ENCODE measurements at places on chromosomes 7 and 10.

- DNase-seq: no peak
Measured at GRCh38 chr10:33010132-33011037, 52.4 kb upstream of the ITGB1 start.

- DNase-seq: no peak
Measured at GRCh38 chr7:142916508-142916907, 17.0 kb downstream of the TRPV5 start.

- no peak for DNase-seq
Measured at GRCh38 chr10:116147147-116147905, 125.7 kb downstream of the GFRA1 start.

- no peak for DNase-seq
Measured at GRCh38 chr7:98705626-98706025, 88.5 kb downstream of the NPTX2 start.

DNA sequence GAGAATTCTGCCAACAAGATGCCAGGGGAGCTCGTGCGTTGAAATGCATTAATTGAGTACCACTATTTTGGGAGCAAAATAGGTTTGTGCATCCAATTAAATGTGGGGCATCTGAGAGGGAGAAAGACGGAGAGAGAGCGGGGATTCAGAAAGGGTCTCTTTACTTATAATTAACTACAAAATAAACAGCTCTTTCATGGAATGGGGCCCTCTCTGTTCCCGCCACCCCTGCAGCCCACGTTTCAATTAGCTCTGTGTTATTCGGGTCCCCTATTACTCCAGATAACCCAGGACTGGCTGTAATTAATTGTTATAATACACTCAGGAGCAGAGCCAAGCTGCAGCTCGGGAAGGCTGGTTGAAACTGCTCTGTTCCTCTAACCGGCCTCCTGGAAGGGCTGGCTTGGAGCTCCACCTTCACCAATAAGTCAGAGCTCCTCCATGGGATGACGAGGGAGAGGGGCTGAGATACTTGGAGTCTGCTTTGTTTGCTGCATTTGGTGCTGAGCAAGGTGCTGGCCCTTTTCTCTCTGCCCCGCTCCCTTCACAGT is 67.8 kb downstream of the CARD11 start:
- DNase-seq: no peak

- no peak for DNase-seq
Measured at GRCh38 chr7:29879609-29880008, 73.3 kb downstream of the WIPF3 start.

GRCh38 chr10:1652151-1652550 is 85.2 kb downstream of the ADARB2 start:
- DNase-seq: no peak

DNA sequence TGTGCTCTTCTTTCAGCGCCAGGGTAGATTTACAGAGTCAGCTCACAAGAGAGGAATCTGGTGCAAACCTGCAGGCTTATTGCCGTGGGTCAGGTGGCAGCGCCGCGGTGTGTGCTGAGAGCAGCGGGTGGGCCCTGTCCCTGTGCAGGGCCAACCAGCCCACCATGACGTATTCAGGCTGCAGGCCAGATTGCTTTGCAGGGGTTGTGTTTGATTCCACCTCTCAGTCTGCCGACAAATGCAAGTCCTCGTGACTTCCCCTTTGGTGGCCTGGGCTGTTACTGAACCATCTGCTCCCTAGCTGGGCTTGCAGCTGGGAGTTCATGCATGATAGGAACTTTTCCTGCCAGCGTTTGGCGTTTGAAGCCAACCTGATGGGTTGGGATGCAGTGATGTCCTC is 66.7 kb upstream of the LEP start:
- no peak for DNase-seq

- no peak for DNase-seq
Measured at GRCh38 chr7:24700521-24701260, 56.6 kb downstream of the GSDME start.

DNA sequence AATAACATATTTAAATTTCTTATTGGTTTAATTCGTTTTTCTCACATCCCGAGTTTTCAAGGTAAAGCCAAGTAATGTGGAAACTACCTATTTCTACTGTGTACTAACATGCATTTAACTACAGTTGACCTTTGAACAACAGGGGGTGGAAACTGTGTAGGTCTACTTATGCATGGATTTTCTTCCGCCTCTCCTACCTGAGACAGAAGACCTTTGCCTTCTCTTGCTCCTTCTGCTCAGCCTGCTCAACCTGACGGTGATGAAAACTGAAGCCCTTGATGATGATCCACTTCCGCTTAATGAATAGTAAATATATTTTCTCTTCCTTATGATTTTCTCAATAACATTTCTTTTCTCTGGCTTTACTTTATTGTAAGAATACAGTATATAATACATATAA is 18.5 kb downstream of the MEOX2 start:
- no peak for DNase-seq

DNA sequence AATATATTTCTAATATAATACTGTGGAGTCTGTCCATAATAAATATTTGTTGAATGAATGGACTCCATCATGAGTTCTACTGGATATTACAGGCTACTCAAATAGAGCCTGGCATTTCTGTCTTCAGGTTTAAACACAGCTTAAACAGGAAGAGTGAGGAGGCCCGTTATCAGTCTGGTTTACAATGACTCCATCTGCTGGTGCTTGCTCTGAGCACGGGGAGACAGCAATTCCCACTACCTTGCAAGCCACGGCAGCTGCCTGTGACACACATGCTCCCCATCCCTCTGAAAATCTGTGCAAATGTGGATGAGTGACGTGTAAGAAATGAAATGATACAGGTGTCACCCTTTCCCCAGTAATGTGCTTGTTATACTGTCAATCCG is 293.5 kb upstream of the IMMP2L start:
- DNase-seq: no peak

DNA sequence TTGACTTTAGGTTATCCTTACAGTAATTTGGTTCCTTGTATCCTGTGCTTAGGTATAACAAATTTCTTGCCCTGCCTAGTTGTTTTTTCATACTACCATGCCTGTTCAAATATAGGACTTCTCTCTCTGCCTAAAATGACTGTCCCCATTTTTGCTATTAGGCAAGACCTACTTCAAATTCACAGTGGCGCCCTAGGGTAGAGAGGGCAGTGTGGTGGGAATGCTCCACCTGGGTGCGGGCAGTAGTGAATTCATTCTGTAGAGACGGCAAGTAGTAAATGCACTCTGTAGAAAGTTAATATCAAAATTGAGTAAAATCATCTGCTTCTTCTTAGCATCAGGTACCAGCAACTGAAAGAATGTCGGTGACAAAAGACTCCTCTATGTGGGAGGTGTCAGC is 120.4 kb upstream of the RHOBTB1 start:
- no peak for DNase-seq

DNA sequence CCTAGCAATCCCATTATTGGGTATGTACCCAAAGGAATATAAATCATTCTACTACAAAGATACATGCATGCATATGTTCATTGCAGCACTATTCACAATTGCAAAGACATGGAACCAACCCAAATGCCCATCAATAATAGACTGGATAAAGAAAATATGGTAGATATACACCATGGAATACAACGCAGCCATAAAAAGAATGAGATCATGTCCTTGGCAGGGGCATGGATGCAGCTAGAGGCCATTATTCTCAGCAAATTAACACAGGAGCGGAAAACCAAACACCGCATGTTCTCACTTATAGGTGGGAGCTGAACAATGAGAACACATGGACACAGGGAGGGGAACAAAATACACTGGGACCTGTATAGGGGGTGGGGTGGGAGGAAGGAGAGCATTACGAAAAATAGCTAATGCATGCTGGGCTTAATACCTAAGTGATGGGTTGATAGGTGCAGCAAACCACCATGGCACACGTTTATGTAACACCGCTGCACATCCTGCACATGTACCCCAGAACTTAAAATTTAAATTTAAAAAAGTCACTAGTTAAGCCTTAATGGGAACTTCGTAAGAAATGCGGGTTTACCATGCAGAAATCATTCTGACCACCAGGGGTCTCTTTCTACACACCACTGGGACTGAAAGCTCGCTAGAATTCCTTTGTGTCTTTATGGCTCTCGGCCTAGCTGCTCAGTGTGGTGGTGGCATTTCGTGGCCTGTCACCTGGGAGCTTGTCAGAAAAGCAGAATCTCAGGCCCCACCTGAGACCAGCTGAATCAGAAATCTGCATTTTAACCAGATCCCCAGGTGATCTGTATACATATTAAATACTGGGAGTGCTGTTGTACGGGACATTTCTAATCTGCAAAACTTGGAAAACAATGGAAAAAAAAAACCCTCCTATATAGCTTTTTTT is 9.5 kb downstream of the ANKRD1 start:
- DNase-seq: peak; percentile 72

DNA sequence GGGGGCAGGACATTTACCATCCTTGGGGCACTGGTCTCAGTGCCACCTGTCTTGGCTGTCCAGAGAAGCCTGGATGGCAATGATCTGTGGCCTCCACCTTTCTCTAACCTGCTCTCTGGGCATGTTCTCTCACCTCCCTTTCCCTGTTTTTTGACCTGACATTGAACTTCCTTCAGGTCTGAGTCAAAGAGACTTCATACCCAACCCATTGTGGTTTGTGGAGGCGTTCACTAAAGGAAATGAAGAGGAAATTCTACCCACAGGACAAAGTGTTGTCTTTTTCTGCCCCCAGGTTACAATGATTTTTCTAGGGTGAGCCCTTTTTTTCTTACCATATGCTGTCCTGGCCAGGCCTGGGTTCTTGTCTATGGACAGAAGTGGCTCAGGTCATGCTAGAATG is 76.6 kb downstream of the CYP26A1 start:
- no peak for DNase-seq

DNA sequence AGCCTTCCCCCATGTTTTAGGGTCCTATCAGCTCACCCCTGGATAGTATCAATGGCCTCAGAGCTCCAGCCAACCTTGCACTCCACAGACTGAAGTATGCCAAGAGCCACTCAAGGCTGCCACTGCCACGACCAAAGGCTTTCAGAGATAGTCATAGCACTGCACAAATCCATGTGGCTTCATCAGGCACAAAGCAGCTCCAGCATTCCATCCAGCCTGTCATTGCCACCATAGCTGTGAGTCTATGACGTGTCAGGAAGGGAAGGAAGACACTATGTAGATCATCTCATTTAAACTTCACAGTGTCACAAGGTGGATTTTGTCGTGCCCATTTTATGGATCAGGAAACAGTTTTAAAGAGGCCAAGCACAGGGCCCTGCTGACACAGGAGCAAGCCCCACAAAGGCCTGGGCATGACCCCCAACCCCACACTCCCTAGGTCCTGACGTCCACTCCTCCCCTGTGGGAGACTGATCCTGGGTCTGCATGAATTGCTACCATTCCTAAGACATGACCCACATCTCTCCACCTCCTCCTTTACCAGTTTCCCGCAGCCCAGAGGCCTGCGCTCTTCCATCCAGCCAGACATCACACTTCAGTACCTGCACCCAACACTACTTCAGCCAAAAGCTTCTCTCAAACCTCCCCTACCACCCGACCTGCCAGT is 119.4 kb downstream of the DIP2C start:
- no peak for DNase-seq

- no peak for DNase-seq
Measured at GRCh38 chr10:85168243-85168642, 839.9 kb downstream of the CCSER2 start.

- no peak for DNase-seq
Measured at GRCh38 chr7:40629891-40630290, 495.1 kb downstream of the SUGCT start.

GRCh38 chr7:28329661-28330363 is 82.5 kb upstream of the CREB5 start:
- no peak for DNase-seq

- no peak for DNase-seq
Measured at GRCh38 chr7:65387891-65388290, 14.2 kb downstream of the ZNF92 start.

DNA sequence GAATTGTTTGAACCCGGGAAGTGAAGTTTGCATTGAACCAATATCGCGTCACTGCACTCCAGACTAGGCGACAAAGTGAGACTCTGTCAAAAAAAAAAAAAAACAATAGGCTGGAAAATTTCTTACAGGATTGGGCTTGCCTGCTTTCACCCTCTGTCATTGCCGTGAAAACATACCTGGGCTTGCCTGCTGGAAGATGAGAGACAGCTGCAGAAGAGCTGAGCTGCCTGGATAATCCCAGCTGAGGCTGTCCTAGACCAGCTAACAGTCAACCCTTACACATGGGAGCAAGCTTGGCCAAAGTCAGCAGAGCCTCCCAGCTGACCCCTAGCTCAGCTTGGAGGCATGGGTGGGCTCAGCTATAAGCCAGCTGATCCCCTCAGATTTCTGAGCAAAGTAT is 306.2 kb downstream of the CCSER2 start:
- DNase-seq: no peak

DNA sequence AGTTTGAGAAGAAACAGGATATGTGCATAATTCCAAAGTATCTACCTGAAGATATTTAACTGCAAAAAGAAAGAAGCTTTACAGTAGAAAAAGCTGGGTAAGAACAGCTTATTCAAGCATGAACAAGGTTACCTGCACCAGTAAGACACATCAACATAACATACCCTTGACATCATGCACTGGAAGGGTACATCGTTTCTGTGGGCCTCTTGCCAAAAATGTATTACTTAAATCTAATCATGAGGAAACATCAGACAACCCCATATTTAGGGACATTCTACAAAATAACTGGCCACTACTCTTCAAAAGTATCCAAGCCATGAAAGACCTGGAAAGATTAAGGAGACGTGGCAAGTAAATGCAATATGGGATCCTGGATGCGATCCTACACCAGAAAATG is 18.9 kb downstream of the TPK1 start:
- DNase-seq: no peak

DNA sequence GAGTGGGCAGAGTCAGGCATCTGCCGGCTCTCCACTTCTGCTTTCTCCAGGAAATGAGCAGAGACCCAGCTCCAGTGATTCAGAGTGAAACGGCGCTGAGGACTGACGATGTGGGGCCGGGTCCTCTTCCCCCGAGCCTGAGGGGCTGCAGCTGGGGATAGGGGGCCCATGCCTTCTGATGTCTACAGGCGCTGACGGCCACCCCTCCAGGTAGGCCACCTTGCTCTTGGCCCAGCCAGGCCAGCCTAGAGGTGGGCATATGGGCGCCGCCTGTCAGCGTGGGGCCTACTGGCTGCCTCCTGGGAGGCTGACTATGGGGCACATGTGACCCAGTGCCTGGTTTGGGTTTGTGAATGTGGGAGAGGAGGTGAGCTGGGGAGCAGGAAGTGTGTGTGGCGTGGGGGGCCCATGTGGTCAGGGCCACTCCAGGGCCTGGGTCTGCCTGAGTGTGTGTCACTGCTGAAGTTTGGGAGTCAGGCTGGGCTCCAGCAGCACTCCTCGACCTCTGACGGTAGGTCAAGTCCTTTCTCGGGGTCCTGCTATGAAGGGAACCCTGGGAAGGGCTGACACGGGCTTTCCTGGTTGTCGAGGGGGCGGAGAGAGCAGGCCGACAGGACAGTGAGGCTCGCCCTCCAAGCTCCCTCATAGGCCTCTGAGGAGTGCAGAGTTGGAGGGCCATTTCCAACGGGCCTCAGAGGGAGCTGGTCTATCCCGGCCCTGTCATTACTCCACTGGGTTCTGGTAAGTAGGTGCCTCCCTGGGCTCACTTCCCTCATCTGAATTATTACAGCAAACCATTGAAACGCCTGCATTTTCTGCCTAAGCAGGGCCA is at the start of gene WDFY4:
Gene WDFY4, plus strand, starts transcription at position 82 of the 832 bp plus-strand sequence. CDS start 24,860 bp downstream, outside the sequence.
- no peak for DNase-seq

GRCh38 chr10:31876652-31877352 is 51.8 kb downstream of the ARHGAP12 start:
- no peak for DNase-seq

GRCh38 chr10:13717936-13718772 is 131.4 kb downstream of the PRPF18 start:
- DNase-seq: no peak

Measured in SK-N-MC (cell line).